ENCODE measurements at places on chromosomes 7 and 10. TPM values are rescaled to one million over a fixed set of nuclear protein-coding genes. Genes with fewer than 3 reads are reported as not detected.

DNA sequence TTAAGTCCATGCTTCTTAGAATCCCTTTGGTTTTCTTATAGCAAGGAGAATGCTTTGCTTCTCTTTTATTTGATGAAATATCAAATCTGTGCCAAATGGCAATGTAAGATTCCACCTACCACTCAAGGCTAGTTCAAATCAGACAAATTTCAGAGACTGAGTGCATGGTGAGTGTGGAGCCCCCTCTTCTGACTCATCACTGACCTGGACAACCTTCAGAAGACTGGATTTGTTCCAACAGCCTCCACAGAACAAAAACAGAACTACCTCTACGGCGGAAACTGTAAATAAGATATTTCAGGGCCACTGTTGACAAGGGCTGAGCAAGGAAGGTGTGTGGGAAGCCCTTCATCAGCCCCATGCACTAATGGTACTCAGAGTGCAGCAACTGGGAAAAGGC lies 21.1 kb downstream of the NCAPG2 start:
- no peaks in the 10 kb centered on the region for H3K27me3 ChIP-seq
- no peaks in the 10 kb centered on the region for H3K36me3 ChIP-seq
- no peak for DNase-seq
- H3K4me1 ChIP-seq = no peaks in the 10 kb centered on the region
- no peak overlapping the region for H3K27ac ChIP-seq

- no peaks in the 10 kb centered on the region for H3K36me3 ChIP-seq
- H3K27me3 ChIP-seq = no peaks in the 10 kb centered on the region
- peak; percentile 42 for DNase-seq
- H3K27ac ChIP-seq = no peak overlapping the region
- no peaks in the 10 kb centered on the region for H3K4me1 ChIP-seq
- H3K4me3 ChIP-seq = no peak overlapping the region
These were observed 299.4 kb downstream of the SNX13 start for GRCh38 chr7:17640730-17641377.

- no peaks in the 10 kb centered on the region for H3K4me1 ChIP-seq
- no peak overlapping the region for H3K27ac ChIP-seq
- H3K27me3 ChIP-seq = no peaks in the 10 kb centered on the region
These were observed 112.5 kb downstream of the PRPF18 start for GRCh38 chr10:13699216-13699615.

DNA sequence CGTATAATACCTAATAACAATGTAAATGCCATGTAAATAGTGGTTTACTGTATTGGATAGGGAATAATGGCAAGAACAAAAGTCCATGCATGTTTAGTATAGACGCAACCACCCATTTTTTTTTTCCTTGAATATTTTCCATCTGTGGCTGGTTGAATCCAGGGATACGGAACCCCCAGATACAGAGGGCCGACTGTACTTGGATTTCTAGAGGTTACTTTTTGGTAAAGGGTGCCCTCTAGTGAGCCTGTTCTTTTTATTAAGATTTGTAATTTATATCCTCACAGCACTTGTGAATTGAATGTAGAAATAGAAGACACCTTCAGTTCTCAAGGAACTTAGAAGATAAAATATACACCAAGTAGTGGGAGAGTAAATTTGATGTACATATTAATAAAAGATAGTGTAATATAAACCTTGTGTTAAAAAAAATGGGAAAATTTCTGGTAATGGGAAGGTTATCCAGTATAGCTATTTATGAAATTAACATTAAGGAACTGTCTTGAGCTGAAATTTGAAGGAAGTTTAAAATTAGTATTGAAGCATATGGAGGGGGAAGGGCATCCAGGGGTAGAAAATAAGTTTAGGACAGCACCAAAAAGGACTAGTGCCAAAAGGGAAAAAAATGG lies 32.0 kb downstream of the EXOC6 start:
- H3K27me3 ChIP-seq = no peaks in the 10 kb centered on the region
- H3K27ac ChIP-seq = no peak overlapping the region

GRCh38 chr10:126580873-126581647 lies 89.4 kb downstream of the C10orf90 start:
- no peak overlapping the region for H3K27ac ChIP-seq
- H3K4me3 ChIP-seq = no peak overlapping the region
- no peak for DNase-seq
- peaks cover 18% of the 10 kb centered on the region for H3K27me3 ChIP-seq
- no peaks in the 10 kb centered on the region for H3K4me1 ChIP-seq

DNA sequence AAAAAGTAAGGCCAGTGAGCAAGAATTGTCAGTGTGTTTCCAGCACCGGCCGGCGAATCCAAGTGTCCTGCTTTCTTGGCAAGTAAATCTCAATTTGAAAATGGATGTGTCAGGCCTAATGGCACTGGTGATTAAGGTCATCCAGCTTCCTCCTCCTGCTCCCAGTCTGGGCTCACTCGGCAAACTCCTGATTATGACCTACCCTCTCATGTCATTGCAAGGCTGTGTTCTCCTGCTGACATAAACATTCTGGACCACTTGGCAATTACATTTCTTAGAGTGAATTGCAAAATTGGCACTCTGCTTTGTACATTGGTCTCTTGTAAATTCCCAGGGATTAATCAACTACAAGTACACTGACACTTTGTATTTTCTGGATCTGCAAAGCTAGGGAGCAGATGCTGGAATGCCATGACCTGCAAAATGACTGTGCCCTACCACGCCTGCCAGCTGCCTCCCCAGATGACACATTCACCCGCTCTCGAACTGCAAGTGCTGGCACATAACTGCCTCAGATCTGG lies 473.8 kb downstream of the KIF20B start:
- H3K36me3 ChIP-seq = no peaks in the 10 kb centered on the region
- no peak for DNase-seq
- H3K27me3 ChIP-seq = no peaks in the 10 kb centered on the region
- no peak overlapping the region for H3K4me3 ChIP-seq

DNA sequence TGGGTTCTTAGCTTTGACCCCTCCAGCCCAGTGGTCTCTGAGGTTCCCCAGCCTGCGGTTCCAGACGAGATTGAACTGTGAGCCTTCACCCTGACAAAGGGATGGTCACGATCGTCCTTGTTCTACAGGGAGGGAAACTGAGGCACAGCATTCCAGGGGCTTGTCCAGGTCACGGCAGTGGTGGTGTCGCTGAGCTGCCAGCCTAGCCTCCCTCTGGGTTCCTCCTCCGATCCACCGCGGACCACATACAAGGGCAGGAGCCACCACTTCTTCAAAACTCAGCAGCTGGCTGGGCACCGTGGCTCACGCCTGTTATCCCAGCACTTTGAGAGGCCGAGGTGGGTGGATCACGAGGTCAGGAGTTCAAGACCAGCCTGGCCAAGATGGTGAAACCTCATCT lies 35.8 kb downstream of the ELFN1 start:
- no peaks in the 10 kb centered on the region for H3K27me3 ChIP-seq
- DNase-seq = no peak
- H3K27ac ChIP-seq = no peak overlapping the region
- no peaks in the 10 kb centered on the region for H3K4me1 ChIP-seq
- no peak overlapping the region for H3K4me3 ChIP-seq

- H3K27me3 ChIP-seq = no peaks in the 10 kb centered on the region
- no peaks in the 10 kb centered on the region for H3K4me1 ChIP-seq
- H3K4me3 ChIP-seq = no peak overlapping the region
- no peaks in the 10 kb centered on the region for H3K36me3 ChIP-seq
- no peak overlapping the region for H3K27ac ChIP-seq
- DNase-seq = no peak
These were observed 128.9 kb downstream of the PLXDC2 start for GRCh38 chr10:19944911-19945663.

EVX1 gene
- 1.1 TPM for total RNA-seq

GSTO2 gene
- 2.7 TPM for total RNA-seq

PDZD7 gene
- 6.0 TPM for total RNA-seq

PAOX gene
- total RNA-seq = 12.7 TPM

METTL27 gene
- 1.6 TPM for total RNA-seq

Data from hepatocyte (in vitro differentiated cells).